ENCODE measurements at places on chromosomes 11 and 22.

DNA sequence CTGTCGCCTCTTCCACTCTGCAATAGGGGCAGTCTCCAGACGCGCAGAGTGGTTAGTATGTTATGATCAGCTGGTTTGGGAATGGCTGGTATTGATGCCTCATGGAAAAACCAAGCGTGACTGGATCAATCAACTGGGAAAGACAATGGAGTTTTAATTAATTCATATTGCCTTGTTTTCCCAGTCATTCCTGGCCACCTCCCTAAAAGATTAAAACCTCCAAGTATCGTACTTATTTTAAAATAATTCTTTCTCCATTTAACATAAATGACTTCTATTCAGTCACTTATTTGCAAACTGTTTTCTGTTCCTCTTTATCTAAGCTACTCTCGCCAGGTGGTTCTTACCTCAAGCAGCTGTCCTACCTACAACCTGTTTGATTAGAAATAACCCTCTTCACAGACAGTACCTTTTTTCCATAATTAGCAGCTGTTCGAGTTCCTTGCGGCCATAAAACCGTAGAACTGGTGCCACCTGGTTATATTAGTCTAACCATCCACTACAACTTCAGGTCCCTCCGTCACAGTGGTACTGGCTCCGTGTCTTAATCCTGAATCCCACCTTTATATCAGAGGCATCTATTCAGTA, 898 bp downstream of the ZNF215 start:
- no peak for DNase-seq

GRCh38 chr22:36391638-36392037, 3.9 kb upstream of the MYH9 start:
- DNase-seq, result no peak

GRCh38 chr11:64100782-64101353, 65.0 kb downstream of the MACROD1 start:
- DNase-seq, result no peak

- no peak for DNase-seq
Observed at GRCh38 chr11:116409238-116409637, 363.5 kb downstream of the BUD13 start.

- DNase-seq, result no peak
Observed at GRCh38 chr11:75244052-75244814, 3.7 kb downstream of the TPBGL start.

DNA sequence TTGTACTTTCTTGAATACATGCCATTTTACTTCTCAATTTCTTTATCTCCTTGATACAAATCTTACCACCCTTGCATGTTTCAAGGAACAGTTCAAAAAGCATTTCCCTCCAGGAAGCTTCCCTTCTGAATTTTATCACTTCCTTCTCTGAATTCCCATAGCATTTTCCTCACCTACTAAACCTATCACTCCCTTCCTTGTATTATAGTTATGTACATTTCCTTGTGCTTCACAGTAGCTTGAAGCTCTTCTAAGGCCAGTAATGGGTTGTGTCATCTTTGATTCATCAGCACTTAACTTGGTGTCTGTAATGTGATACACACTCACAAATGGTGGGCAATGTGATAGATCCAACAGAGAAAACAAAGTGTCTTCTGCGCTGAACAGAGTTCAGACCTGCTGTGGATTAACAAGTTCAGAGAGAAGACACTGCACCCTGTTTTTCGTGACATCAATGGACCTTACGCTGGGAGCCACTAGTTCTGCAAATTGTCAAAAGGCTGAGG, 127.5 kb downstream of the CCDC81 start:
- no peak for DNase-seq

GRCh38 chr22:42673898-42674401, 24.8 kb upstream of the CYB5R3 start:
- DNase-seq, result no peak

DNA sequence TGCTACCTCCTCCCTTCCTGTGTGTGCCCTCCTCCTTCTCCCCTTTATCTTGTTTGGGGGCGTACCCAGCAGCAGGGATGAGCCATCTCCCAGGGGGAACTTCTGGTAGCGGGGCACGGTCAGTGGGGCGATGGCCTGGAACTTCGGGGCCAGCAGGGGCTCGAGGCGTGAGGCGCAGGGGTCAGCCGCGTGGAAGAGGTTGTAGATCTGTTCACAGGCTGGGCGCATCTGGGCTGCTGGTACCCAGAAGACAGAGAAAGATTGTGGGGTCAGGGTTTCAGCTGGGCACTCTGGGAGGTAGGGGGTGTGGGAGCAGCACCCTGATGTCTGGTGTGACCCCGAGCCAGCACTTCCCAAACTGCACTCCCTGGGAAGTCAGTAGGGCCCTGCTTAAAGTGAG, 9.1 kb downstream of the PITPNM1 start:
- DNase-seq, result no peak

DNA sequence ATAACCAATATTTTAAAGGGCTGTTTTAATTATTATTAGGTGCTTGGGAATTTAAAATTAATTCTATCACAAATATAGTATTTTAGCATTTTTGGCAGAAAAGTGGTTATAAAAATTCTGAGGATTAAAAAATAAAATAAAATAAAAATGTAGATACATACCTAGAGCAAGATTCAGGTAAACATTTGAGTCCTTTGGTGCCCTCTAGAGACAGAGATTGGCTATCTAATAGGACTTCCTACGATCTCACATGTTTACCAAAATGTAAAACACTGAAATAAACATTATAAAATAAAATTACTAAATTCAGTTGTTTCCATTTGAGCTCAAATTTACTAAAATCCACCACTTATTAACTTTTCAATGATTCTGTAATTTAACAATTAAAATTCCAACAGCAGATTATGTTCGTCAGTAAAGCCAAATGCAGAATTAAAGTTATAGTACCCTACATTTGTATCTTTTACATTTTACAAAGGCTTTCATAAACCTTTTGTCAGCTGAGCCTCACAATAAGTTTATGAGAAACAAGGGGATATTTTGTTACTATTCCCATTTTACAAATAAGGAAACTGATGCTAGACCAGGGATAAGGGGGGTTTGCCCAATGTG, 27.7 kb downstream of the SLC36A4 start:
- DNase-seq, result no peak

All from activated T-cell treated with anti-CD3 and anti-CD28 coated beads for 4 hours (primary cell).